Activated naive CD4-positive, alpha-beta T cell (primary cell): ENCODE measurements at places on chromosomes 11 and 22.
A peak's percentile ranks its signal among the peaks of the same experiment; 100 is the strongest.

DNA sequence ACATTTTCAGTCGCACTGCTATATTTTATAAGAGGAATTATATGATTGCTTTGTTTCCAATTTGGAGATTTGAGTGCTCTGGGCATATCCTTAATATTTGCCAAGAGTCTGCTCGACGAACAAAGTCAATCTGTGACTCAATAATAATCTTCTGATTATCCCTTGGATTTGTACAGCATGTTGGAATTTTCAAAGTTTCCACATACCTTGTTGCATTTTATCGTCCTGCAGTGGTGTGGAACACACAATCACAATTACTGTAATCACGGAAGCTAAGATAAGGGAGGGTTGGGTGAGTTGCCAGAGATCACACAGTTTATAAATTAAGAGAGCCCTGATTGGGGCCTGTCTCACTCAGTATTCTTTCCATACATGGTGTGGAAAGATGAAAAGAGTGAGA lies 189.3 kb downstream of the GUCY1A2 start:
- DNase-seq, result no peak

DNA sequence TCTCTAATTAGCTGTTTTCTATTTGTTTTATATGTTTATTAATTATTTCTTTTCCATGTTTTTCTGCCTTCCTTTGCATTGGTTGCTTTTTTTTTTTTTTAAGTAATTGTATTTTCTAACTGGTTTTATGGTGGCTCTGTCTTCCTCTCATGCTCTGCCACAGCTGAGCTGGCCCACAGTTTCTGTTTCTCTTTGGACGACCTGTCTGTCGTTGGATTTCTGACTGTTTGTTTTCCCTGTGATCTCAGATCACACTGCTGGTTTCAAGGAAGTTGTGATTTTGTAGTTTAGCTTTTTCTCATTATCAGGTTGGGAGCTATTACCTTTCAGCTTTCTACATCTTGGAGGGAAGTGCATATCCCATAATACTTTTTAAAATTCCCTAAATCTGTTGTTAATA lies 15.9 kb upstream of the OR6M1 start:
- DNase-seq, result no peak

DNA sequence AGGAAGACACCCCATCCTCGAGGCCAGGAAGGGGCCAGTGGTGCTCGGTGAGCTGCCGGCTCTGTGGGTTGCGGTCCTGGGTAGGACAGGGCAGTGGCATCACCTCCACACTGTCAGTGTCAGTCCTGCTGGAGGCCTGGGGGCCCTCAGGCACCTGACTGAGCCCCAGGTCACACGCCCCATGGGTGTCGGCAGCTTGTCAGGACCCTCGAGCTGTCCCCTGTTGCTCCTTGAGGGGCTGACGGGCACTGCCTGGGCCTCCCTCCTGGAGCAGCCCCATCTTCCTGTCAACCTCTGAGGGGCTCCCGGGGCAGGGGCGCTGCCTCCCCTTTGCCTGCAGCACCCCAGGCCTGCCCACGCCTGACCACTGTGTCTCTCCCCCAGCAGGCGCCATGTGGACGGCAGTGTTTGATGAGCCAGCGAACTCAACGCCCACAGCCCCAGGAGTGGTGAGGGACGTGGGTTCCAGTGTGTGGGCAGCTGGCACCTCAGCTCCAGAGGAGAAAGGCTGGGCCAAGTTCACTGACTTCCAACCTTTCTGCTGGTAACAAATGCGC lies 35.4 kb downstream of the SBF1 start:
- no peak for DNase-seq

GRCh38 chr22:28969401-28970168 lies 86.2 kb downstream of the ZNRF3 start:
- DNase-seq, result no peak

- peak; percentile 31 for DNase-seq
These were observed 38.1 kb upstream of the LINC01488 start for GRCh38 chr11:69443138-69443967.
